Activated CD8-positive, alpha-beta memory T cell treated with anti-CD3 and anti-CD28 coated beads, Interleukin-2, amount 10 ng/mL, durations not matched to agents 7 days and 5 days (primary cell): ENCODE measurements at places on chromosomes 6 and 20. TPM values are rescaled to one million over a fixed set of nuclear protein-coding genes. Genes with fewer than 3 reads are reported as not detected.

The AFDN gene
- total RNA-seq, result 38.7 TPM

The PCK1 gene
- total RNA-seq, result not detected

The CST11 gene
- not detected for total RNA-seq

The JAG1 gene
- total RNA-seq, result 0.15 TPM

- DNase-seq, result no peak
- no peak overlapping the region for H3K4me3 ChIP-seq
- H3K4me1 ChIP-seq, result peaks cover 4% of the 10 kb centered on the region
- H3K36me3 ChIP-seq, result peaks cover 11% of the 10 kb centered on the region
- H3K27me3 ChIP-seq, result no peaks in the 10 kb centered on the region
Observed at GRCh38 chr20:59204165-59204894, 40.7 kb downstream of the ZNF831 start.

DNA sequence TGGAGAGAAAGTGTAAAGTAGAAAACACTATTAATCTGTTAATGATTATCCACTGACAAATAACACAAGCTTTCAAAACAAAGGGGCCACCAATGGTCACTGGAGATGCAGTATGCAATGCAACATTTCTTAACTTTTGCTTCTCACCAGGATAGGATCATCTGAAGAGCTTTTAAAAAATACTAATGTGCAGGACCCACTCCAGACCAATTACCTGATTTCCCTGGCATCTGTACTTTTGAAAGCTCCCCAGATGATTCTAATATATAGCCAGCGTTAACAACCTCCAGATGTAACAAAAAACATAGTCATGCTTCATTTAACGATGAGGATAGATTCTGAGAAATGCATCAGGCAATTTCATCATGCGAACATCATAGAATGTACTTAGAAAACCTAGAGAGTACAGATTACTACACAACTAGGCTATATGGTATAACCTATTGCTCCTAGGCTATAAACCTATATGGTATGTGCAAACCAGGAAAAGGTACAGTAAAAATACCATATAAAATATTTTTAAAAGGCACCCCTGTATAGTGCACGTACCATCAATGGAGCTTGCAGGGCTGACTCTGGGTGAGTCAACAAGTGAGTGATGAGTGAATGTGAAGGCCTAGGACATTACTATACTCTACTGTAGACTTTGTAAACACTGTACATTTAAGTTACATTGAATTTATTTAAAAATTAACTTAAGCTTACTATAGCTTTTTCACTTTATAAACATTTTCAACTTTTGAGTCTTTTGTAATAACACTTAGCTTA, 69.2 kb downstream of the ATG5 start:
- H3K27me3 ChIP-seq, result no peaks in the 10 kb centered on the region
- no peak overlapping the region for H3K4me3 ChIP-seq
- H3K36me3 ChIP-seq, result peaks cover 21% of the 10 kb centered on the region
- H3K4me1 ChIP-seq, result peaks cover 5% of the 10 kb centered on the region

- no peak overlapping the region for H3K4me3 ChIP-seq
- H3K36me3 ChIP-seq, result peaks cover 65% of the 10 kb centered on the region
- H3K4me1 ChIP-seq, result peaks cover 6% of the 10 kb centered on the region
- DNase-seq, result no peak
- no peaks in the 10 kb centered on the region for H3K27me3 ChIP-seq
- H3K27ac ChIP-seq, result no peak overlapping the region
Observed at GRCh38 chr20:48653706-48654051, 174.1 kb downstream of the PREX1 start.

DNA sequence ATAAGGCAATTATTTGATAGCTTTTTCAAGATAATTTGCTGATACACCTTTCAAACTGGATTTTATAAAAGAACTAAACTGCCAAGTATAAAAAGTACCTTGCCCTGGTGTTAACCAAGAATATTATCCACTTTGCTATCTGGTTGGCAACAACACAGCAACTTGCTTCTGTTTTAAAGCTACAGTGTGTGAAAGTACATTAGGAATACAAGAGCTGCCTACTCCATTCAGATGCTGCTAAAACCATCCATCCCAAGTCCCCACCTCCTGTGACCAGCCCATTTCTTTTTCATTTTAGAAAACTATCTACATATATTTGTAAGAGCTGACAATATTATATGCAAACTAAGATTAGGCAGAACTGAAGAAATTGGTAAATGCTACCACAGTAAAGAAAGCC, 12.8 kb downstream of the CLDN20 start:
- peaks cover 6% of the 10 kb centered on the region for H3K4me1 ChIP-seq
- no peak overlapping the region for H3K27ac ChIP-seq
- H3K4me3 ChIP-seq, result no peak overlapping the region
- no peaks in the 10 kb centered on the region for H3K27me3 ChIP-seq

DNA sequence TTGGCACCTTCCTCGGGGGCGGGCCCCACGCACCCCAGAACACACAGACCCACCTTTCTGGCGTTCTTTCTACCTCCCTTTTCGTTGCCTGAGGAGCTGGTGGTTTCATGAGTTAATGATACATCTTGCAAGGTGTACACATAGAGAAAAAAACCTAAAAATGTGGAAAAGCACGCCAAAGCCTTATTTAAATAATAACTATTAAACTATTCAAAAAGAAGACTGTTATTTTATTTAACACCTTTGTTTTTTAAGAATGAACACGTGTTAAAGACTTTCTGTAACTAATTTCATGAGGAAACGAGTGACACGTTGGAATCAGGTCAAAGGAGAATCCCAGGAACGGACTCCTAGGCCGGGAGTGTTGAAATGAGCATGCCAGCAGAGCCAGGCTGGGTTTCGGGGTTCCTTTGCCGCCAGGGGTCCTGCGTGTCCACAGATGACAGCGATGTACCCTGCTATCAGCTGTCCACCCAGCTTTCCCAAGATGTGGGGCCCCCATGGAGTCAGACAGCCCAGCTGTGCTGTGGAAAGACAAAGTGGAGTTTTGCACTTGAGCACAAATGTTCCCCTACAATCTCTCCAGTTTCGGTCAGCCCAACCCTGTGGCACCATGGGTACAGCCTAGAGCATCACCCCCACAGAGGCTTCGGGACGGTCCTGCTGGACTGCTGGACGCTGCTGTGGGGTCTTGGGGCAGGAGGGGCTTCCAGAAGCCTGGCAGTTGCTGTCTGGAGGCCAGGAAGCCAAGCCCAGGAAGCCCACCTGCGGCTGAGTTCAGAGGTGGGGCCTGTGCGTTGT, 16.1 kb downstream of the SLC17A9 start:
- H3K36me3 ChIP-seq, result no peaks in the 10 kb centered on the region
- DNase-seq, result no peak
- no peak overlapping the region for H3K4me3 ChIP-seq
- peaks cover 11% of the 10 kb centered on the region for H3K4me1 ChIP-seq

GRCh38 chr20:49287555-49288249, 9.8 kb upstream of the ZNFX1 start:
- H3K27me3 ChIP-seq, result no peaks in the 10 kb centered on the region
- DNase-seq, result no peak
- H3K4me1 ChIP-seq, result peaks cover 62% of the 10 kb centered on the region
- peaks cover 88% of the 10 kb centered on the region for H3K36me3 ChIP-seq
- H3K27ac ChIP-seq, result peak overlapping the region; percentile 63
- no peak overlapping the region for H3K4me3 ChIP-seq

DNA sequence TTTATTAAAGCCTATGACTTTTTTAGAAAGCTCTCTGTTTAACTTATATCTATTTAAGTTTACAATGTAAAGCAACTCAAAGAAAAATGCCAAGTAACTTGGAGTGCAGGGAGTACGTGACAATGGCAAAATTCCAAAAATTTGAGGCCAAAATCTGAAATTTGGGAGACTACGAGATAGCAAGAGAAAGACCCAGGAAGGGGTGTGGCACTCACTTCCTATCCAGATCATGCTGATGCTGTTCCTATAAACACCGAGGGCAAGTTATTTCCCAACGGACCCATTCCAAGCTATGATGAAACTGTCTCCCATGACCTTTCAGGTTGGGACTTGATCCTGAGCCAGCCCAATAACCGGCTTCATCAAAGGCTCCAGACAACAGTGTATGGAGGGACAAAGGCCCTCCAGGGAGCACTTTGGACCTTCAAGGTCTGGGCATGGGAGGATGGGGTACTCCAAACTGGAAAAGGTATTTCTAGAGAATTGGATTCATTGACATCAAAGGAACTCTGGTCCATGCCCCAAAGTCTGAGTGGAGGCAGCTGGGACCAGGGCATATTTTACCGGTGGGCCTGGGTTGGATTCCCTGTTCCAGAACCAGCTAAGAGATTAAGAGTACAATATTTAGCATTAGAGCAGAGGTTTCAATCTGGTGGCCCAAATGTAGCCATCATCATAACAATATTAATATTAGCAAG, 15.7 kb upstream of the SLC13A3 start:
- no peak overlapping the region for H3K27ac ChIP-seq
- H3K4me1 ChIP-seq, result no peaks in the 10 kb centered on the region
- H3K4me3 ChIP-seq, result no peak overlapping the region
- no peak for DNase-seq
- H3K27me3 ChIP-seq, result no peaks in the 10 kb centered on the region

- peak; percentile 25 for DNase-seq
- H3K4me3 ChIP-seq, result no peak overlapping the region
- H3K36me3 ChIP-seq, result no peaks in the 10 kb centered on the region
- H3K4me1 ChIP-seq, result peaks cover 3% of the 10 kb centered on the region
- no peak overlapping the region for H3K27ac ChIP-seq
Observed at GRCh38 chr6:168033791-168034190, 36.3 kb downstream of the KIF25 start.

DNA sequence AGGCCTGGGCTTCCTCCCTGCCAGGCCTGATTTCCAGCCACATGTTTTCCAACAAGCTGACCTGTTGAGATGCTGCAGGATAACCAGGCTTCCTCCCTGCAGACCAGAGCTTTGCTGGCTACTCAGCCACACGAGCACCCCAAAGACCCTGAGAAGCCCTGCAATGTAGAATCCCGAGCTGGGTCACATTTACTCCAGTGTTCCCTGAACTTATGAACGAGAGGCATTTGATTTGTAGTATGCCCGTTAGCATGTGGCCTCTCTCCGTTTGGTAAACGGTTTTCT, 4.0 kb downstream of the SIRPA start:
- H3K27ac ChIP-seq, result no peak overlapping the region
- peaks cover 55% of the 10 kb centered on the region for H3K27me3 ChIP-seq
- DNase-seq, result no peak
- H3K36me3 ChIP-seq, result no peaks in the 10 kb centered on the region
- no peak overlapping the region for H3K4me3 ChIP-seq
- H3K4me1 ChIP-seq, result no peaks in the 10 kb centered on the region

DNA sequence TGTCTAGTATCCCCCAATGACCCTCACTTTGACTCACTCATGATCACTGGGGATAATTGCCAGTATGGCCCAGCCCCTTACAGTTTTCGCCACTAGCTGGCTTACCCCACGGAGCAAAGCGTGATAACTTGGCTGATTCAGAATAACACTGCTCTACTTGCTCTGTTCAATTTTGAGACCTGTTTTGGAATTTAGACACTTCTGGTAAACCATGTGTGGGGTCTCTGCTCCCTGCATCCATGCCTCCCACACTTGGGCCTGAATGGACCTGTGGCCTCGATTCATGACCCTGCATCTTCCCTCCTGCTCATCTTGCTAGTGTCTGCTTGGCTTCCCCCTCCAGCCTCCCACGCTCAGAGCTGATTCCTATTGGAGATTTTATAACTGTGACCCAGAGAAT, 48.9 kb downstream of the FOXA2 start:
- H3K4me1 ChIP-seq, result no peaks in the 10 kb centered on the region
- H3K27me3 ChIP-seq, result no peaks in the 10 kb centered on the region
- no peak overlapping the region for H3K4me3 ChIP-seq
- DNase-seq, result no peak
- H3K36me3 ChIP-seq, result no peaks in the 10 kb centered on the region

DNA sequence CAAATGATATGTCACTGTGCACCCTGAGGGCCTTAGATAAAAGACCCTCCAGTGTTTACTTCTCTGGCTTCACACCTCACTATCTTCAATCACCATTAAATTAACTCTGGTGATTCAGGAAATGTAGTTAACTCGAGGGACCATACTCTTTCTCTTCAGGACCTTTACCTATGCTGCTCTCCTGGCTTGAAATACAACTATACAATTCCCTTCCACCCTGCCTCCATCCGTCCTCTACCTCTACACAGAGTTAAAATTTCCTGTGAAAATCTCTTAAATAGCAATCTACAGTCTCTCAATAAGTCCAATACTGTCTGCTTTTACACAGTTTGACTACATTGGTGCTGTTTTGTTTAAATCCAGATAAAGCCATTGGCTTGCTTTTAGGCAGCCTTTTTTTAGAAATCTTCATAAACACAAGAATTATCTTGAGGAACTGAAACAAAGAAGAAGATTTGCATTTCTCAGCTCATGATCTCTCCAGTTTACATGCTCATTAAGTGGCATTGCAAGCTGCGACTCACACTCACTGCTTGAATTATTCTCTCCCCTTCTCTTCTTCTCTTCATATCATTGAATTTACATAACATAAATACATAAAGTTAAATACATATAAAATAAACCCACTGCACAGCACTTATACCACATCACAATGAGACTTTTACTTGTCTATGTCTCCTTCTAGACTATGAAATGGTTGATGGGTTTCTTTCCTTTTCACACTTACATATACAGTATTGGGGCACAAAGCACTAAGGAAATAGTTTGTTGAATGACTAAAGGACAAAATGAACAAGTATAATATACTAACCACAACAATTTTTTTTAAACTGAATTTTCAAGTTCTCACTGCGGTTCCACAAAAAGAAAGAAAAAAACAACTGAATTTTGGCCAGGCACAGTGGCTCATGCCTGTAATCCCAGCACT, 239.0 kb upstream of the KCNQ5 start:
- DNase-seq, result no peak
- peaks cover 16% of the 10 kb centered on the region for H3K27me3 ChIP-seq
- no peaks in the 10 kb centered on the region for H3K36me3 ChIP-seq

DNA sequence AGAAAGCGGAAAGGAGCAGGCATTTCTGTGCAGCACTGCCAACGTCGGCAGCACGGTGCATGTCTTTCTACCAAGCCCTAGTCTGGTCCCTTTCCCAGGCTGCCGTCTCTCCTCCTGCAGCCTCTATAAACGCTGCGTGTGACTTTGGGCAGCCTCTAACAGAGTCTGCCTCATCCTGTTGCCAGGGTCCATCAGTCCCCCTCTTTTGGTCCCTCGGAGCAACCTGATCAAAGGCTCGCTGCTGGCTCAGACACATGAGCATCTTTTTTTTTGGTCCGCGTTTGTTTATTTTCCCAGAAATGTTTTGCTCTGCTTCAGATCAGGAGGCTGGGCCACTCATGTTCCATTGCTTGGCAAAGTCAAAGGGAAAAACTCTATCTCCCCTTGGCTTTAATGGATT, 166.8 kb upstream of the CST7 start:
- H3K36me3 ChIP-seq, result no peaks in the 10 kb centered on the region
- H3K4me1 ChIP-seq, result peaks cover 16% of the 10 kb centered on the region
- peaks cover 19% of the 10 kb centered on the region for H3K27me3 ChIP-seq
- no peak for DNase-seq
- no peak overlapping the region for H3K27ac ChIP-seq
- no peak overlapping the region for H3K4me3 ChIP-seq

- peaks cover 29% of the 10 kb centered on the region for H3K27me3 ChIP-seq
- peak overlapping the region; percentile 99 for H3K27ac ChIP-seq
- peaks cover 52% of the 10 kb centered on the region for H3K4me1 ChIP-seq
- peaks cover 40% of the 10 kb centered on the region for H3K36me3 ChIP-seq
- DNase-seq, result peak; percentile 93
Observed at GRCh38 chr20:51541189-51542032, 1.1 kb downstream of the NFATC2 start.
